ENCODE measurements at places on chromosomes 2 and 18. TPM values are rescaled to one million over a fixed set of nuclear protein-coding genes. Genes with fewer than 3 reads are reported as not detected.
A peak's percentile ranks its signal among the peaks of the same experiment; 100 is the strongest.

- DNase-seq, result no peak
Measured at GRCh38 chr2:7017671-7018281, 100.6 kb downstream of the RNF144A start.

DNA sequence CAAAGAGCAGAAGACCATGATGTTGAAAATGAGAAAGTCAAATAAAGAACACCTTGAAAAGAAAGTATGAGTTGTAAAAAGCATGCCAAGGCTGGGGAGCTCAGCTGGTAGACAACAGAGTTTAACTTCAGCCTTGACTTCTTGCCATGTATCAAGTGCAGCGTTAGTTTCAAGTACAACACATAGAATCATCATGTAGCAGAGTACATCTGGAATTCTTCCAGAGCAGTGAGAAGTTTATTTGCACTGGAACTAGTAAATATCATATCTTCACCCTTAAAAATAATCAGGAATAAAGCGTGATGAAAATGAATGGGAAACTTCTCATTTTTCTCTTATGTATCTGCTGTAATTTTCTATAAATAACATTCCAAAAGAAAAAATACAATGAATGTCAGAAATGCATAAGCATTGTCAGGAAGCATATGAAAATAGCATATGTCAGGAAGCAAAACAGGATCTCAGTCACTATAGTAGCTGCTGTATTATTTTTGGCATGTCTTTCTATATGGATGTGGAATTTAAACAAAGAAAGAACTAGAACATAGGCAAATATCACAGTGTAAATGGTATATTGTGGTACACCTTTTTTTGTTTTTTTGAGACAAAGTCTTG lies 10.1 kb upstream of the SULT1C4 start:
- DNase-seq, result peak; percentile 80

DNA sequence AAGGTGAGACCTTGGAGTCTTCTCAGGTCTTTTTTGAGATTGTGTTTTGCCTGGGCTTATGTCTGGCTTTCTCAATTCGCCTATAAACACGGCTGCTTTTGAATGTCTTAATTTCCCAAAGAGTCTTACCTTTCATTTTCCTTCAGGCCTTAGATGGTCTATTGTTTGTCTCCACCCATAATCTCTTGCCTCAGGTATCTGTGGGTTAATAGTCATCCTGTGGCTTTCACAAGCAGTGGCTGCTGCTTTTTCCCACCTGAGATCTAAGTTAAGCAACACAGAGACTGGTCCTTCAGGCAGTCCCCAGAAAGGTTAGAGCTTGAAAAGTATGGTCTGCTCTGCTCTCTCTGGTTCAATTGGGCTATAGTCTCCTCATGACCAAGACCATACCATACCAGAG lies 275.3 kb downstream of the INSIG2 start:
- DNase-seq, result no peak

- peak; percentile 69 for DNase-seq
Measured at GRCh38 chr2:85924522-85924921, 35.7 kb upstream of the ST3GAL5 start.

- no peak for DNase-seq
Measured at GRCh38 chr2:85684380-85684779, 9.8 kb upstream of the GNLY start.

DNA sequence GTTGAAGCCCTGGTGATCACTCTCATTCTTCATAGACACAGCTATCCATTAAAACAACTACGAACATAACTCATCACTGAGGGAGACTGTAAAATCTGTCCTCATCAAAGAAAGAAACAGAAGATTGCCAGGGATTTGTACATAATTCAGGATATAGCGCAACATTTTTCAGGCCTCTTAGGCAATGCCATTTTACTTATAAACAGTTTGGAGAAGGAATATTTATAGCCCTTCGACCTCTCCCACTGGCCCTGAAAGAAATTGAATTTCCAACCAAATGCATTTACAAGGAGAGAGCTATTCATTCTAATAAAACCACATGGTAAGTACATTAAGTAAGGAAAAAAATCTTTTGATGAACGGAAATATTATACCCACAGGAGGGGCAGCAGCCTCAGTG lies 295.0 kb downstream of the RAD51AP2 start:
- DNase-seq, result no peak

- DNase-seq, result no peak
Measured at GRCh38 chr2:30503695-30504052, 56.6 kb downstream of the LCLAT1 start.

The RGPD3 gene
- total RNA-seq, result 0.51 TPM

The CYP27A1 gene
- total RNA-seq, result 8.6 TPM

The STPG4 gene
- not detected for total RNA-seq

The CLK1 gene
- total RNA-seq, result 75.5 TPM

The HOXD13 gene
- total RNA-seq, result under 0.01 TPM

The DQX1 gene
- total RNA-seq, result not detected

The TNS1 gene
- total RNA-seq, result 45.8 TPM
